Endothelial cell of umbilical vein (primary cell): ENCODE measurements at places on chromosomes 5 and 9. TPM values are rescaled to one million over a fixed set of nuclear protein-coding genes. Genes with fewer than 3 reads are reported as not detected.

SCGB3A2 gene
- total RNA-seq: not detected in 2 replicates

PTPDC1 gene
- total RNA-seq: 9.1 TPM in 2 replicates

PCDHB9 gene
- total RNA-seq: 0.16 and 0.20 TPM in 2 replicates

GRCh38 chr5:117999939-118000549 is 988.3 kb downstream of the DTWD2 start:
- no peaks in the 10 kb centered on the region for H3K27me3 ChIP-seq
- H3K4me1 ChIP-seq: no peaks in the 10 kb centered on the region
- no peaks in the 10 kb centered on the region for H3K36me3 ChIP-seq
- no peak overlapping the region for H3K27ac ChIP-seq

GRCh38 chr5:83530193-83530592 is 58.6 kb downstream of the VCAN start:
- DNase-seq: no peak
- H3K36me3 ChIP-seq: no peaks in the 10 kb centered on the region
- H3K4me3 ChIP-seq: no peak overlapping the region
- H3K27ac ChIP-seq: no peak overlapping the region
- H3K27me3 ChIP-seq: peaks cover 4% of the 10 kb centered on the region

GRCh38 chr9:34546102-34546833 is 23.5 kb upstream of the ENHO start:
- DNase-seq: no peak
- no peaks in the 10 kb centered on the region for H3K36me3 ChIP-seq
- no peak overlapping the region for H3K27ac ChIP-seq
- H3K4me1 ChIP-seq: no peaks in the 10 kb centered on the region
- H3K4me3 ChIP-seq: no peak overlapping the region
- H3K27me3 ChIP-seq: peaks cover 8% of the 10 kb centered on the region
